T-cell (primary cell): ENCODE measurements at places on chromosomes 7 and 10.
A peak's percentile ranks its signal among the peaks of the same experiment; 100 is the strongest.

DNA sequence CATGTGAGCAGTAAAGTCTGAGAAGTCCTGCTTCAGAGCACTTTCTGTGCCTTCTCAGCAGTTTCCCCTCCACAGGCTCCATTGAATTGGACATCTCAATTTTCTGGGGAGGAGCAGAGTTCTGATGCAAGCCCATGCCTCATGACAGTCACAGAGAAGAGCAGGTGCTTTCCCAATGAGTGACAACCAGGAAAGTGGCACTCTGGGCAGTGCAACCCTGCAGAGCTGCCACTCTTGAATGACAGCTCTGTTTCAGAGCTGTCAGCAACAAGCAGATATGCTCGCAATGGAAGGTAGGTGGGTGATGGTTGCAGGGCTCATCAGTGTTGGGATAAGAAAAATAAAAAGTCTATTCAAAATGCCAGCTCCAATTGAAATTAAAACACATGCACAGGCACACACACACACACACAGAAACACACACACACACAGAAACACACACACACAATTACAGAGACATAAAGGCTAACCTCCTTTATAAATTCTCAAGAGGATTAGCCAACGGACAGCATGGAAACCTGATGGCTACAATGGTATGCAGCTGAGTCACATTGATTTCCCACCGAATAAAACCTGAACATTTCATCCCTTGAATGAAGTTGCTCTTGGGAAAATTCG lies 50.5 kb downstream of the C10orf67 start:
- no peak for DNase-seq

DNA sequence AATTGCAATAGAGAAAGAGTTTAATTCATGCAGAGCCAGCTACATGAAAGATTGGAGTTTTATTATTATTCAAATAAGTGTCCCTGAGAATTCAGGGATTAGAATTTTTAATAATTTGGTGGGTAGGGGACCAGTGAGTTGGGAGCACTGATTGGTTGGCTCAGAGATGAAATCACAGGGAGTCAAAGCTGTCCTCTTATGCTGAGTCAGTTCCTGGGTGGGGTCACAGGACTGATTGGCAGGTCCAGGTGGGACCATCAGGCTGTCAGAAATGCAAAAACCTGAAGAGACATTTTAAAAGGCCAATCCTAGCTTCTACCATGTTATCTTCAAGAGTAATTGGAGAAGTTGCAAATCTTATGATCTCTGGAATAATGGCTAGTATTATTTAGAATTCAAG lies 56.0 kb upstream of the KAT6B start:
- DNase-seq, result no peak

DNA sequence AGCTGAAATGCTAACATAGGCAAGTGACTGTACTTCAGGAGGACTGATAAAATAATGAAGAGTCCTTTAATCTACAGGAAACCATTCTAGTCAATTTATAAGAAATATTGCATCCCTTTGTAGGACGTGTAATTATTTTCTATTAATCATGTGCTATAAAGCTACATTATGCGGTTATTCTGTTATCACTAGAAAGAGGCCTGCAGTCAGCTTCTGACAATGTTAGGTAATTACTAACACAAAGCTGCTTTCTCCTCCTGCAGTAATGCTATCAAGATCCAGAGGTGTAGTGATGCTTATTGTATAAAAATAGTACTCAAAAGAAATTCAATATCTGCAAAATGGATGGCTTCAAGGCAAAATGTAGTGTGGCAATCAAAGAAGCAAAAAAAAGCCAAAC lies 191.1 kb downstream of the SKAP2 start:
- DNase-seq, result no peak

DNA sequence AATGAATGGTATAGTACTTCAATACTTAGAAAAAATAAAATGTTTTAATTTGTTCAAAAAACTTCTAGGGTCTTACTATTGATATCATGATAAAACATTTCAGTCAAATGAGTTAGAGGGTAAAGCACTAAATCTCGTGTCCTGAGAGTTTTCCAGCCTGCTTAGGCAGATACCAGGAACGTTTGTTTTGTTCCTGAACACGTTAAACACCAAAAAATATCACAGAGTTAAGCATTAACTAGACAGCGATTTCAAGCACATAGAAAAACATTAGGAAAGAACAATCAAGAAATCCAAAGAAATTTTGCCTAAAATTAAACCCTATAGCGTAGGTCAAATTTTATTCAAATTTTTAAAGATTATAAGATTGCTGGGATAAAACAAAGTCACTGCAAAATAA lies 204.6 kb upstream of the AGR3 start:
- DNase-seq, result no peak

GRCh38 chr10:22250897-22251660 lies 33.3 kb upstream of the EBLN1 start:
- DNase-seq, result no peak

DNA sequence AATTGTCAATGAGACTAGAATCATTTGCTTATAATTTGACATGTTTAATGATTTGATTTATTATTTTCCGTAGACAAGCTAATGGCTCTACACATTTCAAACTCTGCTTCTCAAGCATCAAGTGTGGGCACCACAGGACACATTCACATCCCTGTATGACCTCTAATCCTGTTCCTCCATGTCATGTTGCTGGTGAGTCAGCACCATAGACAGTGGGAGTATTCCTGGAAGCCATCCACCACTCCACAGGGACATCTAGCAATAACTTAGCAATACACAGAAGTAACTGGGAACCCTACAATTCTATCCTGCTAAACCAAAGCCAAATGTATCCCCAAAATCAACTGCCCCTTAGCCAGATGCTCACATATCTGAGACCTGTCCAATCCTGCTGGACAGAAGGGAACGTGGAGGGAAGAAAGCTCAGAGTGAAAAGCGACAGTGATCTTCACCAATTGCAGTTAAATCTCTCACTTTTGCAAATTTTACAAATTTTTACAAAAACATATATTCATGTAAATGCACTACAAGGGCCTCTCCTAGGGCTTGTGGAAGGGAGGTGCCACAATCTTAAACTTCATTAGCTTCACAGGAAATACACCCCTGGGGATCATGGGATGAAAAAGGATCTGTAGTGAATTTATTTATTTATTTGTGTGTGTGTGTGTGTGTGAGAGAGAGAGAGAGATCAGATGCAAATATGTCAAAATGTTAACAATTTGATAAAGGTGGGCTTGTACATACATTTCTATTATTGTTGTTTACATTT lies 126.5 kb downstream of the GFRA1 start:
- DNase-seq, result no peak

DNA sequence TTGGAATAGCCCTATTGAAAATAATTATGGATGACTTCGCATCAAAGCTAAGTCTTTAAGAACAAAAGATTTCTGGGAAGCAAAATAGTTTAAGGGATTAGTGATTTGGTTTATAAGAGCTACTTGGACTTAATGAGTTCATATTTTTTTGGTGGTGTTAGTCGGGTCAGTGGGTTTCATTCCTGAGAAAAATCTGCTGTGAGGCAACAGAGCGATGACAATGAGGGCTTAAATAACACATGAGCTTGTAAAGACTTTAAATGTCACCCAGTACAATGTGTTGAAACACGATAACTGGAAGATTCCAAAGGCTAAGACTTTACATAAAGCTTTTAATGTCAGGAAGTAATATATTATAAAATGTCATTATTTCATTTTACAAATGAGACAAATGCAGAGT lies 178.8 kb downstream of the ARL4A start:
- DNase-seq, result no peak

- no peak for DNase-seq
Measured at GRCh38 chr10:17910125-17910789, 41.5 kb upstream of the SLC39A12 start.

DNA sequence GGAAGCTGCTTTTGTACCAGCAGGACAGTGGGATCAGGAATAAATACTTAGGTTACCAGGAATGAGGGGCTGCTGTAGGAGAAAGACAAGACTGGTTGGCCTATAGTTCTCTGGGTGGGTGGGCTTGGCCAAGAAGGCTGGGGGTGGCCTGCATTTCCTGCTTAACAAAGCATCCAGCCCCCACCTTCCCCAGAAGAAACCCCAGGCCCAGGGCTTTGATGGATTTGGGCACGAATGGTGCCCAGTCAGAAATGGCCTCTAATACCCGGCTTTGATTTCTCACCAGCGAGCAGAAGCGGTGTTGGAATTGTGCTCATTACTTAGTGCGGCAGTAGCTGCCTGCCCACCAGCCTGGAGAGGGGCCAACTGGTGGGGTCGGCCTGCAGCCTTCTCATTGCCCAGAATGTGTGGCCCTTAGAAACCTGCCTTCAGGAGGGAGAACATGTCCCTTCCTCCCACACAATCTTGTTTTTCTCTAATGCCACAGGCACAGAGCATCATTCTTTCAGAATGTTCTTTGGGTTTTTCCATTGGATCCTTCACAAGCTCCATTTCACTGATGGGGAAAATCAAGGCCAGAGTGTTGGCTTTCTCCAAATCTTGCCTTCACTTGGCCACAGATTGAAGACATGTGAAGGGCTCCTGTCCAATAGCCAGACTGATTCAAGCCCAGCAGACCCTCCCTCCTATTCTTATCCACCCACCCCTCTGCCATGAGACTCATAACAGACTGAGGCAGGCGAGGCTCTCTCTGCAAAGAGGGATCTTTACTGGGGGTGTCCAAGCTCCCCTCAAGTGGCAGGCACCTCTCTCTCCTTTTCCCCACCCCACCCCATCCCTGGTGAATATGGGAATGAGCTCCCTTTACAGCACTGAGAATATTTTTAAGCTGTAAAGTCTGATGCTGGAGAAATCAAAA lies 2.5 kb downstream of the UNC5B start:
- no peak for DNase-seq

DNA sequence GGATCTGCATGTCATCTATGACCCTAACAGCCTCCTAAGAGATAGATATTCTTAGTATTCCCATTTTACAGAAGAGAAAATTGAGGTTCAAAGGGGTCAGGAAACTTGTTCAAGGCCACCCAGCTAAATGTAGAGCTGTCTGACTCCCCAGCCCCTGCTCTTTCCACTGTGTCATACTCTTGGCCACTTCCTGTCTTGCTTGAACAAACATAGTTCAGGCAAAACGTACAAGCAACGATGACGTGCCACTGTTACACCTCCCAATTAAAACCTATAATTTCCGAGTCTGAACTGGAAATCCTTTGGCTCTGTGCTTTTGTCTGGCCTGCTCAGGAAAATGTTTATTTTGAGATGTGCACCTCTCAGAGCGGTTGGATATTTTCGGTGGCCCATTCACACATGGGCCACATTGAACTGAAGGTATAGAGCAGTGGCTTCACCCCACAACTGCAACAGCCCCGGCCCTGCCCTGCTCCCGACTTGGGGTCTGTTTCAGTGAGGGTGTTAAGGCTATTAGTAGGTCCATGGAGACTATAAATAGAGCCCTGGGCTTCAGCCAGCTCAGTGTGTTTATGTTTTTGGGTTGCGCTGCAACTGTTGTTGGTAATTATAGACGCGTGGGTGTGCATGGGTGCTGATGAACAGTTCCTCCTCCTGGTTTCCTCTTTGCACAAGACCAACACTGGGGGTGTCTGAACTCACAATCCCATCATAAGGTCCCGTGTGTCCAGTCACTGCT lies 172.3 kb upstream of the ADO start:
- peak; percentile 53 for DNase-seq

- peak; percentile 70 for DNase-seq
Measured at GRCh38 chr7:74083117-74083876, at the start of gene LIMK1. Gene LIMK1, plus strand, starts transcription at chr7:74083804. Its CDS starts 187 bp downstream, at chr7:74083991.

GRCh38 chr7:32569388-32570289 lies 74.3 kb downstream of the AVL9 start:
- no peak for DNase-seq

DNA sequence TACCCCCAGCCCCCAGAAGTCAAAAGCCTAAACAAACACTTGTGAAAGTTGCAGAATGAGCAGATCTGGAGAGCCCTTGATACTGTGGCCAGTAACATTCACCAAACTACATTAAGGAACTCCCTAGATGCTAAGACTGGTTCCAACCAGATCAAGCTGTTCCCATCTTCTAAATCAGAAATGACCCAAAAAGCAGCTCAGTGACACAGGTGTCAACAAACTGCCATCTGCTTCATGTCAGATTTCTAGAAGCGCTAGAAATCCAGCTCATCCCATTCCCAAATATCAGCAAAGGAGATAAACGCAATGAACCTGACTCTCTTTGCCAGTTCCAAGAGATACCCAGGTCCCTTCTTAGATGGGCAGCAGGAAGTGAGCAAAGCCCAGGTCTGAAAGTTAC lies 90.6 kb downstream of the GFRA1 start:
- DNase-seq, result no peak
